ENCODE measurements at places on chromosomes 16 and 17. TPM values are rescaled to one million over a fixed set of nuclear protein-coding genes. Genes with fewer than 3 reads are reported as not detected.

DPEP2 gene
- not detected for total RNA-seq

DNA sequence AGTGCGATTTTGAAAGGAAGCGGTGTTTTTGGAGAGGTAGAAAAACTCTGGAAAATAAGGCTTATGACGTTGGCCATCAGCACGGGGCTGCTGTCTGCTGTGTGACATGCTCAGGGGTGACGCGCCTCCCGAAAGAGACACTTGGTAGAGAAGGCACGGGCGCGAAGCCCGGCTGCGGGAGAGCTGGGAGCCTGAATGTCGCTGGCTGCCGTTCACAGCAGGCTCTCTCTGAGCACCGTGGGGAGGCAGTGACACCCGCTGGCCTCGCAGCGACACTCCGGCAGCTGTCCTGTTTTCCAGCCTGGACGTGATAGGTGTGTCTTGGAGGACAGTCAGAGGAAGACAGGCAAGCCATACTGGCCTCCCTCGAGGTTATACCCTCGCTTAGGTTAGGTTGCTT, 759.1 kb upstream of the RBFOX1 start:
- DNase-seq = no peak

CIBAR2 gene
- total RNA-seq = not detected

WFDC1 gene
- total RNA-seq = not detected

CFAP97D1 gene
- not detected for total RNA-seq

GRCh38 chr16:726438-727290, at the start of the genes CCDC78 and HAGHL:
TSS of gene CCDC78 (minus strand) at chr16:726443. CDS start at chr16:726367, 76 bp downstream.
TSS of gene HAGHL (plus strand) at chr16:727106. CDS start at chr16:727510, 404 bp downstream.
- no peak for DNase-seq

MAP2K4 gene
- total RNA-seq = 16.8 TPM

DNA sequence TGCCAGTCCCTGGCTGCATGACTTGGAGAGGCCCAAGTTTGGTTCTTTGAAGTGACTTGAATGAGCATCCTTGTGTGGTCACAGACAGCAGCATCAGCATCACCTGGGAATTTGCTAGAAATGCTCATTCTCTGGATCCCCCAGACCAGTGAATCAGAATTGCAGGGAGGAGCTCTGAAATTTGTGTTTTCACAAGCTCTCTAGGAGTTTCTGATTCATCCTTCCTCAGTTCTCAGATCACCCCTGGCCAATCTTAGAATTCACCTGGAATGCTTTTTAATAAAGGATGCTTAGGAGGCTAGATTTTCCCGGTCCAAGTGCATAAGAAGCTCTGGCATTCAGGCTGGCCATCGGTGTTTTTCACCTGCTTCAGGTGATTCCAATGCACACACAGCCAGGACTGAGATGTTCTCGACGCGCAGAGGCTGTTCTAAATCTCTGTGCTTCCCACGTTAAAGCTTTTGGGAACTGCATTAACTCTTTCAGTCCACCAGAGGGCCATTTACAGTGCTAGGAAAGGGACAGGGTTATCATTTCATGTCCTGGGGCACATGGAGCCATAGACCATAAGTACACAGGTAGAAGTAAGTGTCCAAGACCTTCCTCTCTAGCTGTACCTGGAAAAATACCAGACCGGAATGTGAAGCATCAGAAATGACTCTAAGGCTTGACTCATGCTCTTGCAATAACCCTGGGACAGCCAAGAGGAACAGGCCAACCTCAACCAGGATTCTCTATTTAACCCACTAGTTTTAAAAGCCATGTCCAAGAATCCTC, 85.7 kb upstream of the XYLT1 start:
- peak; percentile 25 for DNase-seq

GABARAP gene
- total RNA-seq = 289 TPM

PITPNM3 gene
- total RNA-seq = 0.44 TPM

ALOX15 gene
- total RNA-seq = not detected

SDR42E2 gene
- total RNA-seq = 0.05 TPM

ABCC12 gene
- total RNA-seq = not detected

RHBDL3 gene
- total RNA-seq = 3.2 TPM

- no peak for DNase-seq
Measured at GRCh38 chr16:74456290-74456625, 35.0 kb upstream of the CLEC18B start.

DNA sequence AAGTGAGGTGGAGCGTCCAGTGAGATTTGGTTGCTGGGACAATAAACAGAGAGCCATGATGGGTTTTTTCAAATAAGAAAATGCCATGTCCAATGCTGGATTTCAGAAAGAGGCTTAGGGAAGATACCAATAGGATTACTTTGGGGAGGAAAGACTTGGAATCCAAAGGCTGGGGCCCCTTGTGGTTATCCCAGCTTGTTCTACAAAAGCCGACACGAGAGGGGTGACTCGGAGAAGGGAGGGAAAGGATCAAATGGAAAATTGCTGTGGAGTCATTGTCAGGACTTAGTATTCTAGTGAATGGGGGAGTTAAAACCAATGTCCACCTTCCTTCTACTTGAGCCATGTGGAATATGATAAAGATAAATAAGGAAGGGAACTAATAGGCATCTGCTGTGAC, 305.5 kb downstream of the SOX9 start:
- no peak for DNase-seq

GRCh38 chr17:79974566-79975497, 60.8 kb downstream of the TBC1D16 start:
- DNase-seq = no peak

DNA sequence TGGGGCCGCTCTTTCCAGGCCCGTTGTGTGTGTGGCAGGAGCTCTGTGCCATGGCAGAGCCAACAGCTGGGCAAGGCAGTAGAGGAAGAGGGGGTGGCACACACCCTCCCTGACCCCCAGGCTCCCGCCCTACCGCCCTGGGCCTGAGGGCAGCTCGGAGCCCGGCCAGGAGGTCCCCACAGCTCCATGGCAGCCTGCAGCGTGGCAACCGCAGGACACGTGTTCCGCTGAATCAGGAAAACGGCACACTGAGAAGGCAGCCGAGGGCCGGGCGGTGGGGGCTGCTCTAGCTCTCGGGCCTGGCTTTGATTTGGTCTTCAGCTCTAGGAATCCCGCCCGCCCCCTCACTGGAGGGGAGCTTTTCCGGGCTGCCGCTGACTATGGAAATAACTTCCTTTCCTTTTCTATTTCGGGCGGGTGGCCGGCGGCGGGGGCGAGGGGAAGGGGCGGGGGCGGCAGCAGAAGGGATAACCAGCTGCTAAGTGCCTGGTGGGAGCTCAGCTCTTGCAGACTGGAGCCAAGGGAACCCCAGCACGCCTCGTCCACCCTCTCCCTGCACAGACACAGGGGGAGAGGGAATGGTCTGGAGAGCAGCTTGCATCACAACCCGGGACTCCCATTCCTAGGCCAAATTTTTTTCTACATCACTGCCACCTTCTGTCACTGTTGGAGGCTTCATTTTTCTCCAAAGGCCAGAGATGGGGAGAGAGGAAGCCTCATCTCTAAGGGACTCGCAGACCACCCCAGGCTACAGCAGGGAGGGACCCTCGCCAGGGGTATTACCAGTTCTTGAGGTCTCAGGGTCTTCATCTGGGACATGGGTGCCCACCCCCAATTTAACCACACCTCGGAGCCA, 24.8 kb upstream of the MRPS23 start:
- DNase-seq = no peak

DNA sequence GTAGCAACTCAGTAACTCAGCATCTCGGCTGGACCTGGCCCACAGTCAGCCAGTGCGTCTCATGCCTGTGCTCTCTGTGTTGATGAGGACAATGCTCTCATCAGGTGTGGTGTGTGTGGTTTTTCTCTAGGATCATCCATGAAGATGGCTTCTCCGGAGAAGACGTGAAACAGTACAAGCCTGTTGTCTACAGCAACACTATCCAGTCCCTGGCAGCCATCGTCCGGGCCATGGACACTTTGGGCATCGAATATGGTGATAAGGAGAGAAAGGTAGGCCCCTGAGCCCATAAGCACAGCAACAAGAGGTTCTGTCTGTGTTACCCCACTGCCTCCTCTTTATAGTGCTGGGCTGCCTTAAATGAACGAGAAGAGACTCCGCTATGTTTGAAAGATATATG, 84.5 kb downstream of the GNAO1 start:
- DNase-seq = no peak

GRCh38 chr16:25709213-25709612, 17.5 kb downstream of the HS3ST4 start:
- DNase-seq = no peak

DNA sequence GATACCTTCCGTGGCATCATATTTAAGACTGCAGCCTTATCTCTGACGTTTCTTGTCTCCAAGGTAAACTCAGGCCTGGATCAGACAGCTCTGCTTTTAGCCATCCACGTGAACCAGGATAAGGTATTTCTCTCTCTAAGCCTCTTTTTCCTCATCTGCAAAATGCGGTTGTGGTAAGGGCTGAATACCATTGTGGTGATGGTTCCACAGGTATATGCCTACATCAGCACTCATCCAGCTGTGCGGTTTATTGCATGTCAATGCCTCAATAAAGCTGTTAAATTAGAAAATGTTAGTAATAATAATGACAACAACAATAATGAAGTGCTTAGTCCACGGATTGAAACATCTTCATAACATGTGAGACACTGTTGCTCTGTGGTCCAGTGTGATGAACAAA, 104.4 kb downstream of the GRIN2A start:
- no peak for DNase-seq

GRCh38 chr16:89374393-89374960, 115.9 kb downstream of the ANKRD11 start:
- DNase-seq = no peak

- no peak for DNase-seq
Measured at GRCh38 chr17:49694847-49695697, 12.7 kb downstream of the SLC35B1 start.

Data from Panc1 (cell line).